Activated naive CD8-positive, alpha-beta T cell treated with anti-CD3 and anti-CD28 coated beads, Interleukin-2, amount 10 ng/mL, durations not matched to agents 7 days and 5 days (primary cell): ENCODE measurements at places on chromosomes 5 and 9. TPM values are rescaled to one million over a fixed set of nuclear protein-coding genes. Genes with fewer than 3 reads are reported as not detected.
A peak's percentile ranks its signal among the peaks of the same experiment; 100 is the strongest.

DNA sequence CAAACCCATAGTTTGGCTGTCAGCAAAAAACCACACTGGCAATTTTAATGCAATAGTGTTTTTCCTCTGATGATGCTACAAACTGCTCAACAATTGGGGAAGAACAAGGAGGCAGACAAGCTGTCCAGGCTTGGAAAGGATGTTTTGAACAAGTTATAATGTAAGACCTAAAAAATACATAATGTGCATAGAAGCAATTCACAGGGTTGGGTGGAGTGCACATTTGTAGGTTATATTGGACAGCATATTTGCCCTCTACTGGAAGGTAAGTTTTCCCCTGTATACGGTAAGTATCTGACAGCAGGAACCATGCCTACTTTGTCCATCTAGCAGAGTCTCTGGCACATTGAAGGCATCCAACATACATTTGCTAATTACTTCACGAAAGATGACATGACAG lies 114.3 kb upstream of the PUM3 start:
- DNase-seq = no peak

DNA sequence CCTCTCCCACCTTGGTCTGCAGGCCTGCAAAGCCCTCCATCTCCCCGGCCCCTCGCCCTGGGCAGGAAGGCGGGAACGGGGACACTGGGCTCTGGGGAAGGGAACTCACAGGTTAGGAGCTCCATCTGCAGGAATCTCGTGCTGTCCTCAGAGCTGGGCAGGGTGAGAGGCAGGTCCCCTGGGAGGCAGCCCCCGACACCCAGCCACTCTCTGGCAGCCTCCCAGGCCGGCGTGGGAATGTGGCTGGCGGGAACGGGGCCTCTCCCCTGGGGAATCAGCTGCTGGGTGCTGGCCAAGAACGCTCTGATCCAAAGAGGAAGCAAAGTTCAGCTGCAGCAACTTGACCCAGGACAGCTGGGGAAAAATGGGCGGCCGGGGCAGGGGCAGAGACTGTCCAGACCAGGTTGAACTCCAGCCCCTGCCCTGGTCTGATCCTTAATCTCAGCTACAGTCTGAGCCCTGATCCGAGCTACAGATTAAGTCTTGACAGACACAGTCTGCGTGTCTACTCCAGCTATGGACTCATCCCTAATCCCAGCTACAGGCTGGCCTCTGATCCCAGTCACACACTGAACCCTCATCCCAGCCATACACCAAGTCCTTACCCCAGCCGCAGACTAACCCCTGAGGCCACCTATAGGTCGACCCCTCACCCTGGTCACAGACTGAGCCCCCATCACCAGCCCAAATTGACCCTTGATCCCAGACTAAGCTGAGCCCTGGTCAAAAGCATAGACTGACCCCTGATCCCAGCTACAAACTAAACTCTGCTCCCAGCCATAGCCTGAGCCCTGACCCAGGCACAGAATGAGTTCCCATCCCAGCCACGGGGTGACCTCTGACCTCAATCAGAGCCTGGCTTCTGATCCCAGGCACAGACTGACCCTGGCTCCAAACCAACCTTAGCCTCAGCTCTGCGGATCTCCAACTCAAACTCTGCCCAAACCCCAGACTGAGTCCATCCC lies 37.3 kb upstream of the EGFL7 start:
- DNase-seq = no peak

DNA sequence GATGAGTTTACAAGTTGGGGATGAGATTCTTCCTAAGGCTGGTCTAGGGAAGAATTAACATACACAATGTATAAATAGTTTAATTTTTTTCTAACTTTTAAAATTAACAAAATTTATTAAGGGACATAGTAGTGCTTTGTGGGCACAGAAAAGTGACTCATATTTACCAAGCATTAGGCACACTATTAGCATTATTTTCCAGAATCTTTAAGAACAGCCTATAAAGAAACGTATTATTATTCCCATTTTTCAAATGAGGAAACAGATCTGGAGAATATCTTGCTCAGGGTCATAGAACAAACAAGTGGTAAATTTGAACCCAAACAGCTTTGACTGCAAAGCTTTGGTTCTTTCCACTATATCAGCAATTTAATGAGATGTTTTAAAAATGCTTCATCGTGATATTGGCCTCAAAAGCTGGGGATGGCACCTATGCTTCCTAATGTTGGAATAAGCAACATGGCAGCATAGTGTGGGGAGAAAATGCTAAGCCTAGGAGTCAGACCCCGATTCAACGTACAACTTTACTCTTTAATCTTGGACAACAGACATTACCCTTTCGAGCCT lies 55.9 kb downstream of the ABCA1 start:
- DNase-seq = no peak

GRCh38 chr5:83988293-83988685 lies 267.6 kb upstream of the HAPLN1 start:
- no peak for DNase-seq

- DNase-seq = no peak
Measured at GRCh38 chr9:14909181-14909580, 1.0 kb downstream of the FREM1 start.

GRCh38 chr9:113349445-113350094 lies at the start of gene BSPRY:
TSS of gene BSPRY (plus strand) at chr9:113349541. CDS start at chr9:113349580, 39 bp downstream.
- peak; percentile 80 for DNase-seq

- DNase-seq = no peak
Measured at GRCh38 chr5:90020575-90021538, 388.7 kb downstream of the CETN3 start.

GRCh38 chr5:139660105-139660922 lies 12.2 kb downstream of the CXXC5 start:
- DNase-seq = no peak

- no peak for DNase-seq
Measured at GRCh38 chr9:106707291-106707690, 155.7 kb upstream of the ZNF462 start.

DNA sequence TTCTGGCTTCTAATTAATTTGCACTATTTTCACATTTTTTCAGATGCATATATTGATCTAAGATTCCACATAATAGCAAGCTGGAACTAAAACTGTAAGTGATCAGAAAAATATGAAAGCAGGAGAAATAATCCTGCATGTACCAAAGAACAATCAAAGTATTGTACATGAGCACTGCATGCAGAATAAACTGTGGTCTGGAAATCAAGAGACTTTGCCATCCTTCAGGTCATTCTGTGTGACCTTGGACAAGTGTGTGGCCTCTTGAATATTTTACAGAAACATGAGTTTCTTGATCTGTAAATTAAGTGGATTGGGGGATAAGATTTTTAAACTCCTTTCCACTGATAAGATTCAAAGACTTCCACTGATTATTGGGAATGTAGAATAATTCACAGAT lies 99.2 kb upstream of the GNAQ start:
- no peak for DNase-seq

DNA sequence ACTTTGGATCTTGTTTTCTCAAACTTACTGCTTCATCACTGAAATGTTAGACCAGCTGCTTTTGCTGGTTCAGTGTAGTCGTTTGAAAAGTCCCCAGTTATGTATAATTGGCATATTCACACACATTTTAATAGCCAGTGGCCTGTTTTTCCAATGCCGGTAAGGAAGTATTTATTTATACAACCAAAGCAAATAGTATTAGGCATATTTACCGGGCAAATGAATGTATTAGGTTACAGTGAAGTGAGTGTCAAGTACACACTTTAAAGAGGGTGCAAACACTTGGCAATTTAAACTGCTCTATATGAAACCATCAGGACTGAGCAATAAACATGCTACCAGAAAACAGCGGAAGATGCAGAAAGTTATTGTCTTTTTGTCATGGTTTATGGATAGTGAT lies 242.9 kb downstream of the MCTP1 start:
- no peak for DNase-seq

DNA sequence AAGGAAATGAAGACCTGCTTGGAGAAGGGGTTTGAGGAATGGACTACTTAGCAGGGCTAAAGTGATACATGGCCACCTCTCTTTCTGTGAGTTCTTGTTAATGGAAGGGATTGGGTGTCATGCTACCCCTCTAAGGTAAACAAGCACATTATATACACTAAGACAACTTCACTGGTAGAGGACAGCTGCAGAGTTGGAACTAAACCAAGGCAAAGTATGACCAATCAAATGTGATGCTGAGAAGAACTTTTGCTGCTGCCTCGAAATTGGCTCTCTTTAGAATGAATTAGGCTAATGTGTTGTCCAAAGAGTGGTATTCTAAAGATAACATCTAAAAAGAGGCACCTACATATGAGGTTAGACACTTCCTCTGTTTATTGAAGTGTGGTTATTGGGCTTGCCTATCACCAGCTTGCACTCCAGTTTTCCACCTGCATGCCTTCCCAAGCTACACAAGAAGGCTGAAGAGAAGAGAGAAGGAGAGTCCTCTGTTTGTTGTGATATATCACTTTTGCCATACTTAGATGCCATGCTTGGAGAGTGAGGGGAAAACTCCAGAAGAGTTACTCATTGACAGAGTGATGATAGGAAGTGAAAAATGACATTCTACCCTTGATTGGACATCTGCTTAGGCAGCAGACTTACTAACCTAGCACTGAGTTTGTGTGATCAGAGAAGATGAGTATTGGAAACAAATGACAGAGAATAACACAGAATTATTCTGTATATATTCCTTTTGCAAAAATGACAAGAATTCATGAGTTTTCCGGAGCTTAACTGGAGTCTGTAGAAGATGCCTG lies 536.1 kb downstream of the ZNF608 start:
- DNase-seq = no peak

- DNase-seq = no peak
Measured at GRCh38 chr5:64671678-64672077, 18.6 kb upstream of the SHISAL2B start.

- no peak for DNase-seq
Measured at GRCh38 chr9:127975376-127976315, 5.1 kb downstream of the EEIG1 start.

DNA sequence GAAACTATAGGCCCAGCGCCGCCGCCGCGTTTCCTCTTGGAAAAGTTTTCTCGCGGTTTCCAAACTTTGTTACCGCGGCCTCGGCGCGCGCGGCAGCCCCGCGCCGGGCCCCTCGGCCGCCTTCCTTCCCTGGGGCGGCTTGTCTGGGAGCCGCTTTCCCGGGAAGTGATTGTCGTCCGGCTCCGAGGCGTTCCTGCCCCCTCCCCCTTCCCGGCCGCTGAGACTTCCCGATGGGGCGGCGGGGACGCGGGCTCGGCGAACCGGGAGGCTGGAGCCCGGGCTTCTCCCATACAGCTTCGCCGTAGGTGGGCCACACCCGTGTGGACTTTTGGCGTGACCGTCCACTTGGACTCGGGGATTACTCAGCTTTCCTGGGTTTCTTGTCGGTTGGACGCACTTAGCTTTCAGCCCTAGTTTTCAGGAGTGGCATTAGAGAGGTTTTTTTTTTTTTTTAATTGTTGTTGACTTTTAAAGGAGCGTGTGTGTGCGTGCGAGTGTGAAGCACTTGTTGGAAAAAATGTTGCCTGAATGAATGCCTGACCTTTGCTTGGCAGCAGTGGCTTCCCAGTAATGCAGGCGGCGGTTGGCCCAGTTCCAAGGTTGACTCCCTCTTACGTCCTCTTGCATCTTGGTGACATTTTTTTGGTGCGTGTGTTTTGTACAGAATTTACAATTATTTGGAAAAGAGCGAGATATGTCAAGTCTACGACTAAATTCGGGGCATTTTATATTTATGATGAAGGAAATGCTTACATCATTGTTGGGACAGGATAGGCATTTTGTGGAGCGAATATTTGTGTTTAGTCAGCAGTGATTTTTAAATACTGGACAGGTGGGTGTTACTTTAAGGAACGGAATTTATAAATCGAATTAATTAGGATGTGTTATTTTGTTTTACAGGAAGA lies 821 bp downstream of the CTNNA1 start:
- DNase-seq = no peak

- no peak for DNase-seq
Measured at GRCh38 chr5:2094616-2094995, 211.9 kb upstream of the IRX4 start.

- DNase-seq = no peak
Measured at GRCh38 chr9:87551772-87552217, 54.1 kb downstream of the DAPK1 start.

DNA sequence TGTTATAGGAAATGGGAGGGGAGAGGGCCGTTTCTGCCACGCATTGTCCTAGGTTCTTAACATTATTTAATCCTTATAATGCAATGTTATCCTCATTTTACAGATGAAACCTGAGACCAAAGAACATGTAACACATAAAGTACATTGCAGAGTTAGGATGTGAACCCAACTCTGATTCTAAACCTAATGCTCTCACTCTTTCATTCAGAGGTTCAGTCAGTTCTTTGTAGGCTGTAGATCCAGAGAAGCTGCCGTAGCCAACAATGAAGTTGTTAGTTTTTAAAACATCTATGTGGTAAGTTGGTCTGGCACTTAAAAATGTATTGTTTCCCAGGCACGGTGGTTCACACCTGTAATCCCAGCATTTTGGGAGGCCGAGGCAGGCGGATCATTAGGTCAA lies 10.5 kb upstream of the PSMD5 start:
- no peak for DNase-seq

- DNase-seq = no peak
Measured at GRCh38 chr5:109388407-109388806, 21.4 kb downstream of the PJA2 start.

DNA sequence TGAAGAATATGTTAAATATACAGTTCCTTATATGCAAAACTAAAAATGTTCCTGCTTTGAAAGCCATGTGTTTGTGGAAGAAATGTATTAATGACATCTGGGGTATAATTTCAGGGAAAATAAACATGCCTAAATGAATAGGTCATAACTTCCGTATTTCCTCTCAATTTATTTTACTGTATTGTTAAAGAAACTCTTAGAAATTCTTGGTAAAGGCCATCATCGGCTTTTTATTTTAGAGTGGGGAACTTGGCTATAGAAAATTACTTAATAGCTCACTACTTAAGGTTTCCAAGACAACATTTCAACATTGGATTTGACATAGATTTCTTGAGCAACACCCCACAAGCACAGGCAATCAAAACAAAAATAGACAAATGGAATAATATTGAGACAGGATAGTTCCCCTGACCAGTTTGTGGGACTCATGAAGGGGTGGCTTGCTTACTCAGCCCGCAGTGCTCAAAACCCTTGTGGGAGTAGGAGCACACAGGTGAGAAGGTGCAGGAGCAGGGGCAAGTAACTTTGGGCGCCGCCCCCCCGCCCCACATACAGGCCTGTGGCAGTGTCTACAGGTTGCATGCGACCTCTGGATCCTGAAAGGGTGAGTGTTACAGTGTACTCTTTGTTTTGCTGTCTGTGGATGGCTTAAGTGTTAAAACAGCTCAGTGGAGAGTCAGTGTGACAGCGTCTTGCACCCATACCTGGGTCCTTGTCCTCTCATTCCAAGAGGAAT lies 891.4 kb upstream of the C9orf72 start:
- no peak for DNase-seq

GRCh38 chr9:98880311-98881015 lies 63.2 kb upstream of the COL15A1 start:
- DNase-seq = no peak

HTR4 gene
- not detected for total RNA-seq

FYB1 gene
- total RNA-seq = 358 TPM

ENTREP1 gene
- not detected for total RNA-seq

PCDHGB4 gene
- total RNA-seq = not detected

MARVELD2 gene
- 0.43 TPM for total RNA-seq

PAEP gene
- total RNA-seq = not detected

SAPCD2 gene
- total RNA-seq = 30.0 TPM

NR5A1 gene
- total RNA-seq = not detected

HEMGN gene
- 1.1 TPM for total RNA-seq

VCAN gene
- 0.44 TPM for total RNA-seq
